ENCODE measurements at places on chromosomes 1 and 21.

- peak; percentile 86 for DNase-seq
These were observed 27.5 kb upstream of the TCEA3 start for GRCh38 chr1:23452011-23452411.

DNA sequence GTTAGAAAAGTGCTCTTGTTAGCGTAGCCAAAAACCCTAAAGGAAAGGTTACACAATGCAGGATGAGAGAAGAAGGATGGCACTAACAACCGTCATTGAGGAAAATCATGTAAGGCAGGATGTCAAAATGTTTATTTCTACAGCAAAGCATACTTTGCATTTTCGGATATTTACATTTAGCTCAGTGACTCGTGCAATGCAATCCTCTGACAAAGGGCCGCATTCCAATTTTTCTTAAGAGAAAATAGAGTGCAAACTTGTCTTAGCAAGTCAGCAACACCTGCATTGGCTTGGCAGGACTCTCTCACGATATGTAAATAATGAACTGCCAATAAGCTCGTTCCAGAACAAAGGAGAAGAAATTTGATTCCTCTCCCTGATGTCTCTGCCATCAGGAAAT is 33.3 kb downstream of the TIAM1 start:
- no peak for DNase-seq

- DNase-seq, result no peak
These were observed 90.6 kb upstream of the KCNJ15 start for GRCh38 chr21:38166173-38166535.

DNA sequence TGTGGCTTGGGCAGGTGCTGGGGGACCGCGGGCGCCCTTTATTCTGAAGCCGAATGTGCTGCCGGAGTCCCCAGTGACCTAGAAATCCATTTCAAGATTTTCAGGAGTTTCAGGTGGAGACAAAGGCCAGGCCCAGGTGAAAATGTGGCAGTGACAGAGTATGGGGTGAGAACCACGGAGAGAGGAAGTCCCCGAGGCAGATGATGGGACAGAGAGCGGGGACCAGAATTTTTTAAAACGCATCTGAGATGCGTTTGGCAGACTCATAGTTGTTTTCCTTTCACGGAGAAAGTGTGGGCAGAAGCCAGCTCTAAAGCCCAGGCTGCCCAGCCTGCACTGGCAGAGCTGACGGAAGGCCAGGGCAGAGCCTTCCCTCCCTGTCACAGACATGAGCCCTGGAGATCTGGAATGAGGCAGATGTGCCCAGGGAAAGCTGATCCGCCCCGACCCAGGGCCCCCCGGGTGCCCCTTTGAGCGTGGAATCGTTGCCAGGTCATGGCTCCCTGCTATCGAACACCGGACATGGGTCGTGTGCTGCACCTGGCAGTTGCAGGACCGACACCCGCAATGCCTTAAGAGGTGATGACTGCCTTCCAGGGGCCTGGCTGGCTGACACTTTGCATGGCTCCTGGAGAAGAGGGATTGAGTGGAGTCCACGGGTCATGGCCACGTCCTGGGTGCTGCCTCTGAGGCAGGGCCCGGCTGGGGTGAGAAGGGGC is 6.5 kb upstream of the SLX9 start:
- no peak for DNase-seq

- no peak for DNase-seq
These were observed 5.5 kb downstream of the SLC16A4 start for GRCh38 chr1:110385369-110385768.

- no peak for DNase-seq
These were observed 9.9 kb upstream of the TTC22 start for GRCh38 chr1:54811066-54811465.

DNA sequence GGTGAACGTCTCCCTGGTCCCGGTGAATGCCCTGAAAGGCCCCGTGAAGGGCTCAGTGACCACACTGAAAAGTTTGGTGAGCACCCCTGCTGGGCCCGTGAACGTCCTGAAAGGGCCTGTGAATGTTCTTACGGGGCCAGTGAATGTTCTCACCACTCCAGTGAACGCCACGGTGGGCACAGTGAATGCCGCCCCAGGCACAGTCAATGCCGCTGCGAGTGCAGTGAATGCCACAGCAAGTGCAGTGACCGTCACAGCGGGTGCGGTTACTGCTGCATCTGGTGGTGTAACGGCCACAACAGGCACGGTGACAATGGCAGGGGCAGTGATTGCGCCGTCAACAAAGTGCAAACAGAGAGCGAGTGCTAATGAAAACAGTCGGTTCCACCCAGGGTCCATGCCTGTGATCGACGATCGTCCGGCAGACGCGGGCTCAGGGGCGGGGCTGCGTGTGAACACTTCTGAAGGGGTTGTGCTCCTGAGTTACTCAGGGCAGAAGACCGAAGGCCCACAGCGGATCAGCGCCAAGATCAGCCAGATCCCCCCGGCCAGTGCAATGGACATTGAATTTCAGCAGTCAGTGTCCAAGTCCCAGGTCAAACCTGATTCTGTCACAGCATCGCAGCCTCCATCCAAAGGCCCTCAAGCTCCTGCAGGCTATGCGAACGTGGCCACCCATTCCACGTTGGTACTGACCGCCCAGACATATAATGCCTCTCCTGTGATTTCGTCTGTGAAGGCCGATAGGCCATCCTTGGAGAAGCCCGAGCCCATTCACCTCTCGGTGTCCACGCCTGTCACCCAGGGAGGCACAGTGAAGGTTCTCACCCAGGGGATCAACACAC is 41.5 kb downstream of the ZBTB17 start:
- no peak for DNase-seq

GRCh38 chr21:37419228-37419906 is 52.8 kb downstream of the DYRK1A start:
- DNase-seq, result no peak

DNA sequence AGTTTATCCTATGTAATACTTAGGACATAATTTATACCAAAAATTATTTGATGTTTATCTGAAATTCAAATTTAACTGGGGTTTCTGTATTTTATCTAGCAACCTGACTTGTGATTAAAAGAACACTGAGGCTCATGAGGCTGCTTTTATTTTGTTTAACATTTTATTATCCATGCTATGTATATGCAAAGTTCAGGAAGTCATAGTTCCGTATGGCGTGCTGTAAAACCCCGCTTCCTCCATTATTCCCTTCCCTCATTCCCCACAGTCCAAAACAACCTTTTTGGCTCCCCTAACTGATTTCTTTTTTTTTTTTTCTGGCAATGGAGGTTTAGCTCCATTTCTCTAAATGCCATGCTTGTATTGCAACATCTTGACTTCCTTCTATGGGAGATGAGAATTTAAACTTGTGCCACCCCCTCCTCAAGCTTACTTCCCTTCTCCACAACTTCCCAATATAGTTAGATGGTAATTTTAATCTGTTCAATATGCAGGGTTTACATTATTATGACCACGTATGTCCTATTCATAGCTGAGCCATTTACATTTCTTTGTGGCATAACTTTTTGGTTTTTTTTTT is 138.0 kb upstream of the DNAH14 start:
- DNase-seq, result no peak

DNA sequence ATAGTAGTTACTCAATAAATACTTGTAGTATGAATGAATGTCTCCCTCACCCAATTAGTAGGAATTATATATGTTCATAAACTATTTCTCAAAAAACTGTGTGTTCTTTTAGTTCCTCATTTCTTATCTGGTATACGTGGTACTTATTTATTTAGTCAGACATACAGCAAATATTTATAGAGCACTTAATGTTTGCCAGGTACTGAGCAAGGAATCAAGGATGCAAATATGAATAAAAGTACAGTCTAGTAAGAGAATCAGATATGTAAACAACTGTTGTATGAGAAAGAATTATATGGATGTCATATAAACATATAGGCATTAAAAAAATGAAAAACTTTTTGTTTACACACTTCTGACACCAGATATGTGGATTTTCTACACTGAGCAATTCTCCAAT is 58.5 kb downstream of the ATF6 start:
- no peak for DNase-seq

DNA sequence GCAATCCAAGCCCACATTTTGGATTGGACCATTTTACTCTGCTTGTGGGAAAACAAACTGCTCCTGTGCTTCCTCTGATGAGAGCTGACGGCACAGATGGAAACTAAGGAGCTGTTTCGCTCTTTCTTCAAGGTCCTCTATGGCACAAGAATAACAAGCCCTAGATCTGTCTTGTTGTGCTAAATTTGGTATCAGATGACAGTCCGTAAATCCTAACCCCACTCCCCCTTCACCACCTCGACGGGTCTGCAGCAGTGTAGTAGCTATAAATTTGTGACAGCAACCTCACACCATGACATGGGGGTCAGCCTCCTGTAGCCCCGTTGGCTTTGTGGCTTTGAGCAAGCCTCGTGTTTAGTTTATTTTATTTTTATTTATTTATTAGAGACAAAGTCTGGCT is 85.9 kb downstream of the ADSS2 start:
- no peak for DNase-seq

- peak; percentile 28 for DNase-seq
These were observed 44.0 kb downstream of the OPTC start for GRCh38 chr1:203537806-203538464.

DNA sequence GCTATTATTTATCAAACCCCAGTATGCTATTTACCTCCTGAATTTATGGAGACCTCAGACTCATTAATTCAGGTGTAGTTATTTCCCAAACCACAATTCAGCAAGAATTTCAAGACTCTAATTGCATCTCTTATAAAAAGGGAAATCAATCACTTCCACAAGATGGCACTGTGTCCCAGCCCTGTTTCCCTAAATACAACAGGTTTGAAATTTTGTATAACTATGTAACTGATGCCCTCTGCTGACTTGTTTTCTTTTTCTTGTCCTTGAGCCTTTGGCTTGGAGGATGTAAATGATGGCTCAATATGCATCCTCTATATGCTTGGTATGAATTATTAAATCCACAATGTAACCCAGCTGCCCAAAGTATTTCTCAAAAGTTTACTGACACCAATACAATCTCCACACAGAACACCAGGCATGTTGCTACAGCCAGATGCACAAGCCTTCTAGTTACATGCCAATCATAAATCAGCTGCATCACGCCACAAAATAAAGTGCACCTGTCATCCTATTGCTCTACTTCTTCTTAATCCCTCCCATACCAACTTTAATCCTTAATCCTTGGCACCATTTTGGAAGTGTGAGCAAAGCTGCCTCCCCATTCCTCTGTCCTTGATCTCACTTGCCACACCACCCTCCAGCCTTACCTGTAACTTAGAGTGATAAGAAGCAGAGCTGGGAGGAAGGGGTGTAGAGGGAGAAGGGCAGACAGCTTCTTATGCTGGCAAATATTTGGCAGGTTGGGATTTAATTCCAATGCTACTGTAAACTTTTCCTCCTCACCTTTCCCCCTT is 9.0 kb downstream of the C1orf105 start:
- peak; percentile 56 for DNase-seq

DNA sequence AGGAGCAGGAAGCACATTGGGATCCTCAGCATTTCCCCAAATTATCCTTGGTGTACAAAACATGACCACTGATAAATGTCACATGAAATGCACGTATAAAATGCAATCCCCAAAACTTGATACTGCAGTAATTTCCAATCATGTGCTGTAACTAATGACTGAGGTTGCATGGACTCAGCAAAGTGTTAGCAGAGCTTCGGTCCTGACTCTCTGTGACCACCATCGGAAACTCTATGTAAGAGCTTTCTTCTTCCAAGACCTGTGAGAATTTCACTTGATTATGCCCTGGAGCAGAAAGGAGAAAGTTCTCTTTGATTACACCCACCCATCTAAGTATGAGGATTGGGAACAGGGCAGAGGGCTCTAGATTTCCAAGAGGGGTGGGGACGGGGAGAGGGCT is 908 bp downstream of the CD53 start:
- no peak for DNase-seq

DNA sequence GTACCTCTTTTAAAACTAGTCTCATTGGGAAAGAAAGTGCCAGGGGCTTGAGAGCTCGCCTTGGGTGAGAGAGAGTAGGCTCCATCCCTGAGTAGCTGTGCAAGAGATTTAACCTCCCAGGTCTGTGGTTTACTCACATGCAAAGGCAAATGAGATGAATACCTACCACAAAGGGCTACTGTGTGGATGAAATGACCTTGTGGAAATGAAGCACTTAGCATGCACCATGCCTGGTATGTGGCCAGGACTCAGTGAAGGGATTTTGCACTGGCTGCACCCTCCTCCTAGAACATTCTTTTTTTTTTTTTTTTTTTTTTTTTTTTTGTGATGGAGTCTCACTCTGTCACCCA is 120.3 kb downstream of the PROX1 start:
- DNase-seq, result no peak

DNA sequence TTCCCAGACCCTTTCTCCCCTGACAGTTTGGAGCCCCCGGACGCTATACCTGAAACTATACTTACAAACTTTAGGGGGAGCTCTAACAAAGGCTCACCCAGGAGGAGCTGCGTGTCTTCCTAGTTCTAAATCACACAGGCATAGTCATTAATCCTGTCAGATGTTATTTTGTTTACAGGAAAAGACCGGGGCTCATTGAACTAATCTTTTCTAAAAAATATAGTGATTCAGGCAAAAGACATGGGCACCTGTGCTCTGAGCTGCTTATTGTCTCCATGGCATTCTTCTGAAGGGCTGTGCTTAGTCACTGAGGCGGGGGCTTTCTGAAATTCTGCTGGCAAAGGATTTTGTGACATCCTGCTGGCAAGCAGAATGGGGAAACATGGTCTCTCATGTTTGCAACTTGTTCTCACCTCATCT is 1577.0 kb downstream of the NCAM2 start:
- DNase-seq, result no peak

GRCh38 chr21:21200939-21201615 is 202.9 kb downstream of the NCAM2 start:
- DNase-seq, result no peak

- no peak for DNase-seq
These were observed 20.9 kb upstream of the RHBDL2 start for GRCh38 chr1:38962560-38962959.

GRCh38 chr1:167168424-167168823 is 52.3 kb upstream of the POU2F1 start:
- DNase-seq, result no peak

- no peak for DNase-seq
These were observed 28.1 kb downstream of the DAP3 start for GRCh38 chr1:155717041-155717440.

DNA sequence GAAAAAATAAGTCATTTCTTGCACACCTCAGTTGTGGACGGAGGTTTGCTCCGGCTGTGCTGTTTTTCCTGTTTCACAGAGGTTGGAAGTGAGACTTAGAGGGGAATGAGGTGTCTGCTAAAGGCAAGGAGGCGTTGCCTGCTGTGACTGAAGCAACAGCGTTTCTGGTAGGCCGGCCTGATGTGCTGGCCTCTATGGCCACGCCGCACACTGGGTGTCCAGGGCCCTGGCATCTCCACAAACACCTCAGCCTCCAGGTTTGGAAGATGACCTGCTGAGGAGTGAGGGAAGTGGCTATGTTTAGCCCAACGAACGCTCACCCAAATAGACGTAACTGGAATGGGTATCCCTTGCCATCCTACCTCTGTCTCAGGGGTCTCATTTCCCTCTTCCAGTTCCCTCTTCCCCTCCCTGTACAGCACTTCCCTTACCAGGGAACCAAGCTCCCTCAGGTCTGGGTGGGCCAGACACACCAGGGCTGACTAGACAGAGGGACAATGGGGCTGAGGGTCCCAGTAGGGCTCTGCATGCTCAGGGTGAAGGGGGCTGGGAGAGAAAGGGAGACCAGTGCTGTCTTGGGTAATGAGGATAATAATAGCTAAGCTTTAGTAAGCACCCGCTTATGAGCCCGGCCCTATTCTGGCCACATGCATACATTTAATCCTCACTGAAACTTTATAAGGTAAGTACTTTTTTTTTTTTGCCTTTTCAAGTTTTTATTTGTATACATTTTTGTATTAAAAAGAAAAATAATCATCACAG is 11.9 kb downstream of the CACNA1S start:
- DNase-seq, result no peak
